ENCODE measurements at places on chromosomes 6 and 20. TPM values are rescaled to one million over a fixed set of nuclear protein-coding genes. Genes with fewer than 3 reads are reported as not detected.

Gene SIRPG
- total RNA-seq: not detected

Gene CCN6
- 0.42 TPM for total RNA-seq

- H3K27me3 ChIP-seq: no peaks in the 10 kb centered on the region
- H3K4me1 ChIP-seq: peaks cover 15% of the 10 kb centered on the region
- H3K27ac ChIP-seq: peak overlapping the region; percentile 85
- H3K36me3 ChIP-seq: peaks cover 9% of the 10 kb centered on the region
- no peak for DNase-seq
- H3K4me3 ChIP-seq: peak overlapping the region; percentile 64
Measured at GRCh38 chr20:64062276-64062595, 762 bp upstream of the TCEA2 start.

GRCh38 chr20:53870426-53871315, 199.7 kb downstream of the BCAS1 start:
- DNase-seq: no peak
- H3K27me3 ChIP-seq: no peaks in the 10 kb centered on the region
- H3K4me1 ChIP-seq: peaks cover 15% of the 10 kb centered on the region
- no peak overlapping the region for H3K4me3 ChIP-seq
- H3K27ac ChIP-seq: no peak overlapping the region

Gene GNL1
- total RNA-seq: 44.7 TPM

DNA sequence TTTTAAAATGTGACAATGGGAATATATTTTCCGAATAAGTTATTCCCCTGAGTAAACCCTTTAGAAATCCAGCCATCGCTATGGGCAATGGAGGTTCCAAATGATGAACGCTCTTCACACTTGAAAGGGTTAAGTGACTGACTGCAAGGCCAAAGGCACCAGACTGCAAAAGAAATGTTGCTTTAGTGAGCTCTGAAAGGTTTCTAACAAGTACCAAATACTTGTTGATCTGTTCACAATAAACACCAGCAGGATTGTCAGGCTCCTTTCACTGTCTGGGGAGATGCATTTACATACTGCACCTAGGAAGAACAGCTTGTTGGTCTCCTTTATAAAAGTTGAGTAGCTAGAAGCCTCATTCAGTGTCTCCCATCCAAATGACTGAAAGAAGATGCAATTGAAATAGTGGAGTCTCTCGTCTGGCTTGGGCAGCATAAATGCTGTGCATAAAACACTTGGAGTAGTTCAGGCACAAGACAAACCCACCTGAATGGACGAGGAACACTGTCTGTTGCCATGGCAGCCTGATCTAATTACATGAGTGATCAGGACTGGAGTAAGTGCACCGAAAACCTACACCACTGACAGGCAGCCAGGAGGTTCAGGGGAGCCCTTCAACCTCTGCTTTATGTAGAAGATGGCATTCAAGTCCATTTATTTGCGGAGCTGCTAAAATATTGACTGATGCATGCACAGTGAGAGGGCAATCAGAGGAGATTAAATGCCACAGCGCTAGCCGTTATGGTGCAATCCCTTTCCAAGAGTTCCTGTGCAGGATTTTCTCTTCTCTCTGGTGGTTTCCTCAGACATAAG, 2.9 kb downstream of the ATXN1 start:
- H3K27ac ChIP-seq: no peak overlapping the region
- H3K36me3 ChIP-seq: no peaks in the 10 kb centered on the region
- no peaks in the 10 kb centered on the region for H3K27me3 ChIP-seq
- no peak for DNase-seq

DNA sequence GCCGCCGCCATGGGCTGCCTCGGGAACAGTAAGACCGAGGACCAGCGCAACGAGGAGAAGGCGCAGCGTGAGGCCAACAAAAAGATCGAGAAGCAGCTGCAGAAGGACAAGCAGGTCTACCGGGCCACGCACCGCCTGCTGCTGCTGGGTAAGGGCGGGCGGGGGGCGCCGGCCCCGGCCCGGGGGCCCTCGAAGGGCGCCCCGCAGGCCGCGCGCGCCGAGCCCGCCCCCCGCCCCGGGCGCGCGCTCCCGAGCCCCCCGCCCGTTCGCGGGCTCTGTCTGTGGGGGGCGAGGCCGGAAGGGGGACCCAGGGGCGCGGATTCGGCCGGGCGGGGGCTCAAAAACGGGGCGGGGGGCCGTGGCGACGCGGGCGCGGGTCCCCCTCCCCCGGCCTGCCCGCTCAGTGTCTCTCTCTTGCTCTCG, 39.2 kb downstream of the GNAS start:
- H3K27me3 ChIP-seq: no peaks in the 10 kb centered on the region
- no peak for DNase-seq
- H3K36me3 ChIP-seq: no peaks in the 10 kb centered on the region
- peak overlapping the region; percentile 79 for H3K4me3 ChIP-seq
- peak overlapping the region; percentile 99 for H3K27ac ChIP-seq

Gene TSPO2
- not detected for total RNA-seq

DNA sequence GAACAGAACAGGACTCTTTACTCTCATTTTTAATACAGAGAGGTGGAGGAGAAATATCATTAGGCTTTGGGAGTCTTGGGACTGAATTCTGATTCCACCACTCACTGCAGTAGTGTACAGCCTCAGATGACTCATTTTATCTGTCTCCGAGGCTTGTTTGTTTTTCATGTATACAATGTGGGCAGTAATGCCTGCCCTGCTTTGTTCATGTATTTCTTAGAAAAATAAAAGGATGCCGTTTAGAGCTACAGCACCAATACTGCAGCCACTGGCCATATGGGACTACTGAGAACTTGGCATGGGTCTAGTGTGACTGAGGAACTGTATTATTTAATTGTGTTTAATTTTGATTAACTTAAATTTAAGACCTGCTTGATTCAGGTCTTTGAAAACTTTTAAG, 41.2 kb upstream of the JAG1 start:
- H3K36me3 ChIP-seq: no peaks in the 10 kb centered on the region
- H3K4me1 ChIP-seq: no peaks in the 10 kb centered on the region
- H3K4me3 ChIP-seq: no peak overlapping the region
- H3K27me3 ChIP-seq: no peaks in the 10 kb centered on the region

Gene ACTL10
- 3.9 TPM for total RNA-seq

GRCh38 chr20:40444516-40444915, 244.5 kb downstream of the MAFB start:
- DNase-seq: no peak
- H3K4me3 ChIP-seq: no peak overlapping the region
- H3K27me3 ChIP-seq: no peaks in the 10 kb centered on the region
- no peak overlapping the region for H3K27ac ChIP-seq

Gene GABRR1
- not detected for total RNA-seq

Gene C20orf202
- total RNA-seq: not detected

Gene RUNX2
- 7.3 TPM for total RNA-seq

GRCh38 chr6:27812805-27813492, 99.2 kb downstream of the OR2B2 start:
- no peaks in the 10 kb centered on the region for H3K36me3 ChIP-seq
- H3K4me3 ChIP-seq: no peak overlapping the region
- no peaks in the 10 kb centered on the region for H3K4me1 ChIP-seq
- peaks cover 31% of the 10 kb centered on the region for H3K27me3 ChIP-seq

Gene CD24
- 5.9 TPM for total RNA-seq

Gene BIRC7
- total RNA-seq: 47.1 TPM

Gene ZSCAN16
- total RNA-seq: 0.78 TPM

- no peak overlapping the region for H3K4me3 ChIP-seq
- peaks cover 3% of the 10 kb centered on the region for H3K4me1 ChIP-seq
- no peak overlapping the region for H3K27ac ChIP-seq
- H3K36me3 ChIP-seq: no peaks in the 10 kb centered on the region
- no peaks in the 10 kb centered on the region for H3K27me3 ChIP-seq
- no peak for DNase-seq
Measured at GRCh38 chr6:166395778-166396177, 13.0 kb upstream of the MPC1 start.

- H3K4me1 ChIP-seq: no peaks in the 10 kb centered on the region
- H3K27me3 ChIP-seq: no peaks in the 10 kb centered on the region
- H3K27ac ChIP-seq: no peak overlapping the region
- no peak for DNase-seq
- H3K36me3 ChIP-seq: peaks cover 3% of the 10 kb centered on the region
- no peak overlapping the region for H3K4me3 ChIP-seq
Measured at GRCh38 chr6:157203764-157204163, 119.6 kb downstream of the TMEM242 start.

- H3K36me3 ChIP-seq: no peaks in the 10 kb centered on the region
- no peaks in the 10 kb centered on the region for H3K27me3 ChIP-seq
- H3K4me1 ChIP-seq: no peaks in the 10 kb centered on the region
- no peak overlapping the region for H3K4me3 ChIP-seq
- H3K27ac ChIP-seq: no peak overlapping the region
Measured at GRCh38 chr6:3758842-3759144, 7.3 kb upstream of the PXDC1 start.
